ENCODE measurements at places on chromosomes 6 and 20. TPM values are rescaled to one million over a fixed set of nuclear protein-coding genes. Genes with fewer than 3 reads are reported as not detected.

Gene RIMS4
- 8.2 TPM for total RNA-seq

Gene TMC2
- total RNA-seq: not detected

GRCh38 chr20:43717616-43717995 lies 9.2 kb downstream of the GTSF1L start:
- no peak overlapping the region for H3K27ac ChIP-seq
- H3K36me3 ChIP-seq: peaks cover 2% of the 10 kb centered on the region
- DNase-seq: no peak
- no peaks in the 10 kb centered on the region for H3K4me1 ChIP-seq

Gene ZNF391
- 9.8 TPM for total RNA-seq

Gene SPATA25
- 4.2 TPM for total RNA-seq

Gene TAP2
- total RNA-seq: 5.1 TPM

Gene TRIM10
- not detected for total RNA-seq

Measured in progenitor cell of endocrine pancreas (in vitro differentiated cells).